Vein endothelial cell (primary cell): ENCODE measurements at places on chromosomes 13 and 19. TPM values are rescaled to one million over a fixed set of nuclear protein-coding genes. Genes with fewer than 3 reads are reported as not detected.

GZMM gene
- total RNA-seq: not detected in 2 replicates

KATNAL1 gene
- 17.0 and 27.6 TPM in 2 replicates for total RNA-seq

PRR20C gene
- total RNA-seq: not detected in 2 replicates

BRCA2 gene
- 3.9 and 11.5 TPM in 2 replicates for total RNA-seq

ZNF443 gene
- 4.6 and 5.2 TPM in 2 replicates for total RNA-seq

S1PR5 gene
- total RNA-seq: not detected in 2 replicates

ZNF792 gene
- 40.2 and 51.6 TPM in 2 replicates for total RNA-seq
